ENCODE measurements at places on chromosomes 4 and X. TPM values are rescaled to one million over a fixed set of nuclear protein-coding genes. Genes with fewer than 3 reads are reported as not detected.

CPZ gene
- total RNA-seq: not detected

OPN1LW gene
- not detected for total RNA-seq

CCKAR gene
- not detected for total RNA-seq

TMEM31 gene
- total RNA-seq: not detected

ADGRL3 gene
- 0.60 TPM for total RNA-seq

NEUROG2 gene
- not detected for total RNA-seq

SPANXD gene
- not detected for total RNA-seq

HELT gene
- not detected for total RNA-seq

ELF4 gene
- 26.5 TPM for total RNA-seq

ZNF732 gene
- 5.6 TPM for total RNA-seq

XAGE1A gene
- total RNA-seq: not detected

GASK1B gene
- total RNA-seq: 0.99 TPM

GNRHR gene
- not detected for total RNA-seq

AFM gene
- not detected for total RNA-seq

ANAPC4 gene
- total RNA-seq: 26.0 TPM

Data from foreskin keratinocyte (primary cell).